ENCODE measurements at places on chromosomes 11 and 22. TPM values are rescaled to one million over a fixed set of nuclear protein-coding genes. Genes with fewer than 3 reads are reported as not detected.

DNA sequence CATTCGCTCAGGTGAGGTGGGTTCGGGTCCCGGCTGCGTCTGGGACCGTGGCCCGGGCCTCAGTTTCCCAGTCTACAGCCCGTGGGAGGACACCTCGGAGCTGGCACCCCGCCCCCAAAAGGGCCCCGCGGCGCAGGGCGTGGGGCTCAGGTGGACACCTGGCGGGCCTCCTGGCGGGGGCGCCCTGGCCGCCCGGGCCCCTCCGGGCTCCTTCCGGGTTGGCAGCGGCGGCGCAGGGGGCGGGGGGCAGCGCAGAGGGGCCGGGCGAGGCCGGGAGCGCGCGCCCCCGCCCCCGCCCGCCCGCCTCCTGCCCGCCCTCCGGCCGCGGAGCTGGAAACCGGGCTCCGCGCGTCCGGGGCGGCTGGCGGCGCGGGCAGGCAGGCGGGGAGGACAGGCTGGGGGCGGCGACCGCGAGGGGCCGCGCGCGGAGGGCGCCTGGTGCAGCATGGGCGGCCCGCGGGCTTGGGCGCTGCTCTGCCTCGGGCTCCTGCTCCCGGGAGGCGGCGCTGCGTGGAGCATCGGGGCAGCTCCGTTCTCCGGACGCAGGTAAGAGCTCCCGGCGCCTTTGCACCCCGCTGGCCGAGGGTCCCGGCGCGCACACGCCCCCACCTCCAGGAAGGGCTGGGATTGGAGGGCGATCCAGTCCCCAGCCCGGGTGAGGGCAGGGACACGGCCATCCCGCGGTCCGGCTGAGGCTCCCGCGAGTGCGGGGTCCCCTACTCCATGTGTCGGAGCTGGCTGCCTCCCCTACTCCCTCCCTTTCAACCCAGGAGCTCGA lies at the start of gene EMID1:
TSS of gene EMID1 (plus strand) at position 303 of the 778 bp plus-strand sequence. CDS start at position 446, 143 bp downstream.
- H3K36me3 ChIP-seq, result no peaks in the 10 kb centered on the region
- H3K4me3 ChIP-seq, result peak within 1 kb of the TSS; percentile 46
- no peak within 1 kb of the TSS for H3K27ac ChIP-seq
- peaks cover 12% of the 10 kb centered on the region for H3K4me1 ChIP-seq

DNA sequence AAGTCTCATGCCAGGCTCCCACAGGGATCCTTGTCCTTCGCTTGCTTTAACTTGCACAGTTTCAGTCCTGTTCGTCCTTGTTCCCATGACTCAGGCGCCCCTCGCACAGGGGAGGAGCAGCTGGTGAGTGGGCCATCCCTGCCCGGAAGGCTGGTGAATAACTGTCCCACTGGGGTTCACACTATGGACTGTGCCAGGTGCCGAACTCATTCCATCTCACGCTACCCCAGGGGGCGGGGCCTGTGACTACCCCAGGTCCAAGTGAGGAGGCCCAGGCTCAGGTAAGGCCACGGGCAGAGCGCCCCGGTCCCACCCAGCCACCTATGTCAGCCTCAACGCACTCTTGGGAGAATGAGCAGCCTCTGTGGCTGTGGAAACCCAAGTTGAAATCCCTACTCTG lies 7.2 kb upstream of the CARD10 start:
- DNase-seq, result no peak
- H3K4me3 ChIP-seq, result no peak overlapping the region
- H3K27ac ChIP-seq, result peak overlapping the region; percentile 8
- no peaks in the 10 kb centered on the region for H3K27me3 ChIP-seq
- no peaks in the 10 kb centered on the region for H3K36me3 ChIP-seq
- H3K4me1 ChIP-seq, result peaks cover 24% of the 10 kb centered on the region

GRCh38 chr22:47093720-47094119 lies 331.3 kb downstream of the TBC1D22A start:
- H3K36me3 ChIP-seq, result no peaks in the 10 kb centered on the region
- no peak overlapping the region for H3K27ac ChIP-seq
- H3K27me3 ChIP-seq, result no peaks in the 10 kb centered on the region

GRCh38 chr11:81278991-81279390 lies 1454.7 kb downstream of the FAM181B start:
- DNase-seq, result no peak
- H3K4me1 ChIP-seq, result no peaks in the 10 kb centered on the region
- H3K4me3 ChIP-seq, result no peak overlapping the region
- H3K27me3 ChIP-seq, result no peaks in the 10 kb centered on the region
- no peak overlapping the region for H3K27ac ChIP-seq

DNA sequence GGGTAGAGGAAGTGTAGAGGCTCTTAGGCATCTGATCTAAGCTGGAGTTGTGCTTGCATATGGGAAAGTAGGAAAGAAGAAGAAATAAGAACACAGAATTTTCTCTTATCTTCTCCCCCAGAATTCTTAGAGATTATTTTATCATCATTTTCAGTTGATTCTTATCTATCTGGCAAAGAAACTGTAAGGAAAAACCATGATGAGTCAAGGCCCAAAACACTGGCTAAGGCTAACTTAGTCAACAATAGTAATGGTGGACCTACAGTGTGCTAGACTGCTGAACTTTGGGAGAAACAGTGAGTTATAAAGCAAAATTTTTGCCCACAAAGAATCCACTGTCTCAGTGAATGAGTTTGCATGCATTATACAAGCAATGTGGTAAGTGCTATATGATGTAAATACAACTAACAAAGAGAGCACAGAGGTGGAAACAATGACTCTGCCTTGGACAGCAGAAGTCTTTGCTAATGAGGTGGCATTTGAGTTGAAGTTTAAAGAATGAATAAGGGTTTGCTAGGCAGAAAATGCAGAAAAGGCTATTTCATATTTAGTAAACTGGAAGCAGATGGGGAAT lies 344.5 kb upstream of the PLET1 start:
- H3K4me1 ChIP-seq, result peaks cover 8% of the 10 kb centered on the region
- no peak overlapping the region for H3K4me3 ChIP-seq
- H3K27ac ChIP-seq, result peak overlapping the region; percentile 77
- peak; percentile 76 for DNase-seq
- no peaks in the 10 kb centered on the region for H3K27me3 ChIP-seq
- H3K36me3 ChIP-seq, result no peaks in the 10 kb centered on the region

The CCDC89 gene
- total RNA-seq, result 0.30 TPM

- H3K36me3 ChIP-seq, result no peaks in the 10 kb centered on the region
- no peaks in the 10 kb centered on the region for H3K27me3 ChIP-seq
- no peak for DNase-seq
- H3K4me3 ChIP-seq, result no peak overlapping the region
- H3K4me1 ChIP-seq, result no peaks in the 10 kb centered on the region
- H3K27ac ChIP-seq, result no peak overlapping the region
Observed at GRCh38 chr22:28570696-28571373, 108.8 kb downstream of the TTC28 start.

- no peaks in the 10 kb centered on the region for H3K27me3 ChIP-seq
- no peak for DNase-seq
- H3K4me3 ChIP-seq, result no peak overlapping the region
- H3K27ac ChIP-seq, result no peak overlapping the region
- no peaks in the 10 kb centered on the region for H3K36me3 ChIP-seq
Observed at GRCh38 chr11:89583580-89583979, 92.4 kb upstream of the NOX4 start.

GRCh38 chr11:127485541-127485940 lies 485.0 kb upstream of the KIRREL3 start:
- no peak overlapping the region for H3K27ac ChIP-seq
- no peaks in the 10 kb centered on the region for H3K27me3 ChIP-seq
- H3K36me3 ChIP-seq, result no peaks in the 10 kb centered on the region
- H3K4me1 ChIP-seq, result peaks cover 3% of the 10 kb centered on the region

DNA sequence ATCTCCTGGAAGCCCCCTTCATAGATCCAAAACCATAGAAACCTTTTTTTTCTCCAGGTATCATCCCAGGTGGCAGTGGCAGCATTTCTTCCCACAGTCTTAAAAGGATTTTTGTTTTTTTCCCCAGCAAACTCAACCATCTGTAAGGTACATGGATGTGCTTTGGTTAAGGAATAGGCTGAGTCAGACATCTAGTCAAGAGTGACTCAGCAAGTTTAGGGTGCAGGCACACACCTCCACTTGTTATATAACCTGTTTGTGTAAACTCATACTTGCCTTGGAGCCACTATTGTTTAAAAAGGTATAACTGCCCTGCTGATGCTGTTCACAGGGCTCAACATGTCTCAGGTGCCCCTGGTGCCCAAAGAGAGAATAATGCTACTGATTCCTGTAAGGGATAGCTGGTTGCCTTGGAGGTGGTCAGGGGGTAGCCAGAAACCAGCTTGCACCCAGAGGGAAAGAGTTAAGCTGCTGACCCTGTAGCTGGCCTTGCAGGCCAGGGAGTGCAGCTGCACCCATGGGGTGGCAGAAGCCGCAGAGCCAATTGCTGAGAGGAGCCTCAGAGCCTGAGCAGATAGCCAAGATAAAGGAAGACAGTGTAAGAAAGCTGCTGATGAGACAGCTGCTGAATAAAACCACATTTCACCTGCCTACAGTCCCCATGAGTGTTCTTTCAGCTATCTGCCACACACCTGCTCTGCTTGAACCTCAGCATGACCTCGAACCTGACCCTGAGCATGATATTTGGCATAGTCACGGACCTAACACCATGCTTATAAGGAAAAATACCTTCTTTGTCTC lies 1726.1 kb upstream of the RAG2 start:
- DNase-seq, result no peak
- H3K4me3 ChIP-seq, result no peak overlapping the region
- no peaks in the 10 kb centered on the region for H3K36me3 ChIP-seq
- H3K27me3 ChIP-seq, result no peaks in the 10 kb centered on the region

DNA sequence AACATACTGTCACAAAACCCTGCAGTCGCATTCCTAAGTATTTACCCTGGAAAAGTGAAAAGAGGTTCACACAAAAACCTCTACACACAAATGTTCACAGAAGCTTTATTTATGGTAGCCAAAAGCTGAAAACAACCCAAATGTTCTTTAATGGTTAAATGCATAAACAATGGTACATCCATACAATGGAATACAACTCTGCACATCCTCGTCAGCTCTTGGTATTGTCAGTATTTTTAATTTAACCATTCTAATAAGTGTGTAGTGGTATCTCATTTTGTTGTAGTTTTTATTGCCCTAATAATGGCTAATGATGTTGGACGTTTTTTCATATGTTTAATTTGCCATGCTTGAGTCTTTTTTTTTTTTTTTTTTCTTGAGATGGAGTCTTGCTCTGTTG lies 99.4 kb downstream of the ATXN10 start:
- no peak for DNase-seq
- H3K4me1 ChIP-seq, result no peaks in the 10 kb centered on the region
- no peaks in the 10 kb centered on the region for H3K27me3 ChIP-seq
- H3K4me3 ChIP-seq, result no peak overlapping the region
- H3K36me3 ChIP-seq, result peaks cover 3% of the 10 kb centered on the region

GRCh38 chr11:76282811-76283595 lies 76.7 kb upstream of the WNT11 start:
- H3K27me3 ChIP-seq, result no peaks in the 10 kb centered on the region
- no peak for DNase-seq
- no peak overlapping the region for H3K4me3 ChIP-seq
- no peaks in the 10 kb centered on the region for H3K36me3 ChIP-seq

DNA sequence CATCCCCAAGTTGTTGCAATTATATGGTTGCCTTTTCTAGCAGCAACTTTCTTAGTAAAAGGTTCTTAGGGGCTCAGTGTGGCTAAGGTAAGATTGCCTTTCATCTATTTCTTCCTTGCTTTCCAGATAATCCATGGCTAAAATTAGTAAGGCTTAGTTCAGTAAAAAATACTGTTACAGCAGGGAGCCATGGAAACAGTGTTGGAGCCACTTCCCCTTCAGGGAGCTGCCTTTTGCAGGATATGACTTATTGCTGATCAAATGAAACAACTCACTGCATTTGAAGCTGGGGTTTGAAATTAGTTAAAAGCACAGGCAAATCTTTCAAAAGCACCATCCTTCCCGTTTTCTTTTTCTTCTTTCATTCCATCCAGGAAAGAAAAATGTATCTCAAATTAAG lies 184.3 kb downstream of the C11orf87 start:
- no peak overlapping the region for H3K27ac ChIP-seq
- H3K4me1 ChIP-seq, result no peaks in the 10 kb centered on the region
- DNase-seq, result no peak
- H3K4me3 ChIP-seq, result no peak overlapping the region
- no peaks in the 10 kb centered on the region for H3K36me3 ChIP-seq

The ZBED4 gene
- total RNA-seq, result 22.7 TPM

The SLC22A9 gene
- total RNA-seq, result not detected

GRCh38 chr11:8650401-8650990 lies 32.0 kb downstream of the TRIM66 start:
- no peaks in the 10 kb centered on the region for H3K27me3 ChIP-seq
- H3K27ac ChIP-seq, result no peak overlapping the region
- H3K36me3 ChIP-seq, result peaks cover 8% of the 10 kb centered on the region
- DNase-seq, result no peak
- peaks cover 19% of the 10 kb centered on the region for H3K4me1 ChIP-seq
- H3K4me3 ChIP-seq, result no peak overlapping the region

DNA sequence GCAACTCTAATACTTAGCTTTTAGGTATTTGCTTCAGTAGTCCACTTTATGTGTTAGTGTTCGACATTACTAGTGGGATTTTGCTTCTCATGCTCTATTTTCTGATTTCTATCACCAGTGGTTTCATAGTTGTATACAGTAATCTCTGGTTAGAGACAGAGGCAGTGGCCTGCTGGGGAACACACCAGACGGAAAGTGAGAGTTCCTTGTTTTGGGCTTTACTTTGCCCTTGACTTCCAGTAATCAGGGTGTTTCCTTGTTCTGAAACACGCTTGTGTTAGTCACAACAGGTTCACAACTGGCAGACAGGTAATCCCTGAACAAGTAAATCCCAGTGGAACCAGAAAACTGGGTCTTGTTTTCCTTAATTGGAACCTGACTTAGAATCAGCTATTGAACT lies 56.0 kb downstream of the PACS1 start:
- H3K36me3 ChIP-seq, result no peaks in the 10 kb centered on the region
- no peak overlapping the region for H3K4me3 ChIP-seq
- H3K27ac ChIP-seq, result no peak overlapping the region
- H3K4me1 ChIP-seq, result peaks cover 24% of the 10 kb centered on the region

The ARHGAP20 gene
- total RNA-seq, result 0.11 TPM

GRCh38 chr11:113119074-113119473 lies 157.9 kb downstream of the NCAM1 start:
- H3K36me3 ChIP-seq, result no peaks in the 10 kb centered on the region
- no peak overlapping the region for H3K27ac ChIP-seq
- peaks cover 1% of the 10 kb centered on the region for H3K27me3 ChIP-seq
- no peak for DNase-seq
- H3K4me3 ChIP-seq, result no peak overlapping the region

- H3K4me3 ChIP-seq, result no peak overlapping the region
- H3K27me3 ChIP-seq, result no peaks in the 10 kb centered on the region
- no peak overlapping the region for H3K27ac ChIP-seq
Observed at GRCh38 chr11:31887180-31887579, 76.1 kb upstream of the PAX6 start.

The CASP4 gene
- 0.86 TPM for total RNA-seq

The SLC29A2 gene
- 6.6 TPM for total RNA-seq

DNA sequence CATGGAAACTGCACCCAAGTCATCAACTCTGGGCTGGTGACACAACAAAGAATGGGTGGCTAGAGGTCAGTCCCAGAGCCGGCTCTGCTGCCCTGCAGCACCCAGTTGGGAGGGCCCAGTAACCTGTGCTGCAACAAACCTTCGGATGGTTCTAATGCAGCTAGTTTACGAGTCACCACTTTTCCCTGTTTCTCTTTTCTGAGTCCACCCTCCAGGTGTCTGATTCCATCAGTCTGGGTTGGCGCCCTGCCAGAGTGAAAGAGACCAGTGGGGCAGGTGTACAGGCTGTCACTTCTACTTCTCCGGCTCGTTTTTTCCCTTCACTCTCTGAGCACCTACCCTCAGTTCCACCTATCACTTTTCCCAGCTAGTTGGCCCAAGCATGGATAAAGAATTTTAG lies 572.9 kb downstream of the NTM start:
- no peak for DNase-seq
- no peak overlapping the region for H3K4me3 ChIP-seq
- no peak overlapping the region for H3K27ac ChIP-seq
- H3K27me3 ChIP-seq, result no peaks in the 10 kb centered on the region

The P2RY6 gene
- total RNA-seq, result 0.75 TPM
